ENCODE measurements at places on chromosomes 5 and 9.

DNA sequence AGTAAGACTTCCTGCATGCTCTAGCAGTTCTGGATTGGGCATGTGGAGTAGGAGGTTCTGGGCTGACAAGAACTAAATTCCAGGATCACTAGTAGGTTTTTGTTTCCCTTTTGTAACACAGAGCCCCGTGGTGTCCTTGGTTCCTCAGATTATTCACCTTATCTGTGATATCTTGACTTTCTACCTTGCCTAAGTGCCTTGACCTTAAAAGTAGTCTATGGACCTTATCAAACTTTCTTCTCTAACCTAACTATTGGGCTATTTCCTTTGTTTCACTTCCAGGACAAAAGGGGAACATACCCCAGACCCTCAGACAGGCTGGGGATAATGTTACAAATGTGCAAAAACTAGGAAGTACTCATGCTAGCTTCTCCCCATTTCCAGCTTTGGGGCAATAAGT is 595.3 kb downstream of the PSAT1 start:
- no peak overlapping the region for H3K4me3 ChIP-seq
- H3K27me3 ChIP-seq = no peaks in the 10 kb centered on the region
- no peak overlapping the region for H3K27ac ChIP-seq
- DNase-seq = no peak
- no peaks in the 10 kb centered on the region for H3K4me1 ChIP-seq
- no peaks in the 10 kb centered on the region for H3K36me3 ChIP-seq

- no peaks in the 10 kb centered on the region for H3K36me3 ChIP-seq
- no peak for DNase-seq
- peaks cover 22% of the 10 kb centered on the region for H3K4me1 ChIP-seq
Measured at GRCh38 chr5:56053363-56053762, 58.6 kb upstream of the IL6ST start.

- H3K4me3 ChIP-seq = no peak overlapping the region
- no peaks in the 10 kb centered on the region for H3K36me3 ChIP-seq
- DNase-seq = no peak
Measured at GRCh38 chr5:130111746-130112145, 207.5 kb downstream of the CHSY3 start.

- H3K27me3 ChIP-seq = no peaks in the 10 kb centered on the region
- no peaks in the 10 kb centered on the region for H3K4me1 ChIP-seq
- H3K4me3 ChIP-seq = no peak overlapping the region
Measured at GRCh38 chr9:114016629-114017423, 61.3 kb downstream of the AMBP start.

GRCh38 chr5:104606258-104606829 is 1043.8 kb upstream of the NUDT12 start:
- no peaks in the 10 kb centered on the region for H3K4me1 ChIP-seq
- DNase-seq = no peak
- H3K4me3 ChIP-seq = no peak overlapping the region
- H3K27ac ChIP-seq = no peak overlapping the region
- no peaks in the 10 kb centered on the region for H3K27me3 ChIP-seq
